Activated naive CD8-positive, alpha-beta T cell treated with anti-CD3 and anti-CD28 coated beads, Interleukin-2, amount 50 U/mL, for 16 hours (primary cell): ENCODE measurements at places on chromosomes 3 and 15.

GRCh38 chr3:114079761-114080160 lies 23.2 kb downstream of the QTRT2 start:
- no peak for DNase-seq

- no peak for DNase-seq
Observed at GRCh38 chr15:75759416-75760130, 46.9 kb upstream of the CSPG4 start.

- no peak for DNase-seq
Observed at GRCh38 chr15:81336568-81336967, 12.6 kb upstream of the STARD5 start.

DNA sequence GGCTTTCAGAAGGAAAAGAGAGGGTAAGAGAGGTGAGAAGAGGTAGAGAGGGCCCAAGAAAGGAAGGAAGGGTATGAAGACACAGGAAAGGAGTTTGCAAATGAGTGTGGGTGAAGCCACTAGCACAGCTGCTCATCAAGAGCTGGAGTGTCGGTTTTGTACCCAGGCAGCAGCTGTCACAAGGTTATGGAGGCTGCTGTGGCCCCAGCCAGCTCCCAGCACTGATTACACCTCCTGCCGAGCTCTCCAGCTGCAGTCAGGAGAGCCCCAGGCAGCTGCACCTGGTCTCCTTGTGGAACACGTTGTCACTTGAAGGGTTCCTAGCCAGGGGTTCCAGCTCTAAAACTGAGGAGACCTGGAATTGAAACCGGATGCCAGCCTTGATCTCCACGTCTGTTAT lies 60.4 kb upstream of the CHD2 start:
- DNase-seq, result no peak

DNA sequence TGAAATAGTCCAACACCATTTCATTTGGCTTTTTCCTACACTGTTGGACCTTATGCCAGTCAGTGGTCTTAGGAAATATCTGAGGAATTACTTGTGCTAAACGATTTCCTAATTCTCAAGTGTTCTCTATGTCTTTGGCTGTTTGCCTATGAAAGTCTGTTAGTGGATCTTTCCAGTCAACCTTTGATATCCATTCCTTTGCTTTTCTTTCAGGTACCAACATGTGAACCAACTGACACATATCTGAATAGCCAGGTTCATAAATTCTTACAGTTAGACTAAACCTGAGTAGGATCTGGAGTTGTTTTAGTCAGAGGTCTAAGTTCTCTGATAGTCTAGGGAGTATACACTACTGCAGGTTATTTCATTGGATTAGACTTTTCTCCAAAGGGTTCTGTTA lies 343.5 kb upstream of the LRRC3B start:
- no peak for DNase-seq

GRCh38 chr3:14477311-14477935 lies 62.7 kb downstream of the GRIP2 start:
- DNase-seq, result no peak

DNA sequence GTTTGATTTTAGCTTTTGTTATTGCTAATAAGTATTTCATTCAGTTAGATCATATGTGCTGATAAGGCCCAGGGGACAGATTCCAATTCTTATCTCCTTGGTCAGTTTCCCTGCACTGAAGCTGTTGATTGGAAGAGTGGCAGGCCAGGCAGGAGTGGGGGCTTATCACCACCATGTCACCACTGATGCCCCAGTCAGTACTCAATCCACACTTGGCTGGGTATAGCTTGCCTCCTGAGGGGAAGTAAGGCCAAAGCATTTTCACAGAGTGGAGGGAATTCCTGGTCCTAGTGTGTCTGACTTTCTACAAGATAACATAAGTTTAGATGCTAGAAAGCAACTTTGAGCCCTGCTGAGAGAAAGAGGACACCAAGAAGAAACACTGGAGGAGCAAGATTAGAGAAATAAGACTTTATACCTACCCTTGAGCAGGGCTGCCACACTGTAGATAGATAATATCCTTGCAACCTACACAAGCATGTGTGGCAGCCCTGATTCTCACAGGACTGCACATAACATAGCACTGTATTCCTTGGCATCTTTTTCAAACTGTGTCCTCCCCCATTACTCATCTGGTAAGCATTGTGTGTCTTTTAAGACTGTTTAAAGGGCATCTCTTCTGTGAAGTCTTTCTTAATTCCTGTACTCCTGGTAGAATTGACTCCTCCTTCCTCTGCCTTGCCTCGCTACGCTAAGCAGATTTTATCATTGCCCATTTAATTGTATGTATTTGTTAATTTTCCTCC lies 24.3 kb downstream of the OXNAD1 start:
- no peak for DNase-seq

- DNase-seq, result no peak
Observed at GRCh38 chr3:194138732-194139070, 2.8 kb downstream of the HES1 start.

GRCh38 chr3:109900783-109901182 lies 563.4 kb upstream of the DPPA4 start:
- no peak for DNase-seq

GRCh38 chr15:91524534-91524933 lies 329.0 kb upstream of the SLCO3A1 start:
- no peak for DNase-seq

DNA sequence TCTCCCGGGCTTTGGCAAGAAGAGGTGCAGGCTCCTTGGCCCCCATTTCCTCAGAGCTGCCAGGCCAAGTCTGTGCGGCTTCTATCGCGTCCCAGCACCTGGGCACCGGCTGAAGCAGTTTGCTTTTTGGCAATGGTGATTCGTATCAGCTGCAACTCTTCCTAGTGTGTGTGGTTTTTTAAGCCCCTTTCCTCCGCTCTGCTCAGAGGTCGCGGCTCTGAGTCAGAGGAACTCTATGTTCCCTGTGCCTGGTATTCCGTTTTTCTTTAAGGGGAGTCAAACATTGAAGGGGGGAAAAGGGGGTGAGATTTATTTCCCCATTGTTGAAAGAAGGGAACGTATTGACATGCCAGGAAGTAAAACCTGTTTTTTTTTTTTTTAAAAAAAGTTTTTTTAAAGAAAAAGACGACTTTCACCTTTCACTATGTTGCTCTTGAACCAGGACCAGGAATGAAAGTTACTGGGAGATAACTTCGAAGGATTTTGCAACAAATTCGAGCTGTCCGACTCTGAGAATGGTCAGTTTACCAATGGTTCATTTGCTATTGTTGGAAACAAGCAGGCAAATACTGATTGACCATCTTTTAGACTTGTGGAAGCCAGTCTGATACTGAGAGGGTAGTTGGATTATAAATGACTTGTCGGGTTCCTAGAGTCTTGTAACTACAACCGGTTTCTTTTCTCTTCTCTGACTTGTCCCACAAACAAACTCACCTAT lies 1.1 kb downstream of the ARMC8 start:
- DNase-seq, result no peak

- DNase-seq, result no peak
Observed at GRCh38 chr3:129238945-129239705, 10.3 kb upstream of the COPG1 start.

DNA sequence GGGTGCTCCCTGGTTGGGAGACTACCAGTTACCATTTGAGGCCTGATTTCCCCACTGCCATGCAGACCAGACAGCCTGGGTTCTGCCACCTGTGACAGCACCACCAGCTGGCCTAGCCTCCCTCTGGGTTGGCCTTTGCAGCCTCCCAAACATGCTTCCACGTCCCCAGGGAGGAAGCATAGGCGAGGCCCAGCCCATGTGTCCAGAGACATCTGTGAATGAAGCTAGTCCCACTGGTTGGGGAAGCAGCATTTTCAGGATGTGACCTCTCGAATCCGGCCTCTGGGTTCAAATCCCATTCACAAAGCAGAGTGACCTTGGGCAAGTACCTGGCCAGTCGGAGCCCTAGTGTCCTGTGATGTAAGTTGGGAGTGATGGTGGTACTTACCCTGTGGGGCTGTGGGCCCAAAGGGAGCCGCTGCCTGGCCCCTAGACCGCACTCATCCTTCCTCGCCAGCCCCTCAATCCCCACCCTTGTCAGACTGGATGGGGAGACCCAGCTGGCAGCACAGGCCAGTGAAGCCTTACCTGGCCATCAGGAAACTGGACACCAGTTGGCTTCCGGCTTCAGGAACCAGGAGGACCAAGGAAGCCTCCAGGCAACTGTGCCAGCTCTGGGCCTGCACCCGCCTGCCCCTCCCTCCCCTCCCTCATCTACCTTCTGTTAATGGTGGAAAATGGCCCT lies 6.0 kb downstream of the KLF15 start:
- DNase-seq, result no peak

GRCh38 chr3:128356822-128357221 lies 109.9 kb downstream of the DNAJB8 start:
- DNase-seq, result no peak

- no peak for DNase-seq
Observed at GRCh38 chr3:171256445-171257250, 203.6 kb downstream of the TNIK start.

- no peak for DNase-seq
Observed at GRCh38 chr15:63048776-63049665, 6.5 kb downstream of the TPM1 start.

DNA sequence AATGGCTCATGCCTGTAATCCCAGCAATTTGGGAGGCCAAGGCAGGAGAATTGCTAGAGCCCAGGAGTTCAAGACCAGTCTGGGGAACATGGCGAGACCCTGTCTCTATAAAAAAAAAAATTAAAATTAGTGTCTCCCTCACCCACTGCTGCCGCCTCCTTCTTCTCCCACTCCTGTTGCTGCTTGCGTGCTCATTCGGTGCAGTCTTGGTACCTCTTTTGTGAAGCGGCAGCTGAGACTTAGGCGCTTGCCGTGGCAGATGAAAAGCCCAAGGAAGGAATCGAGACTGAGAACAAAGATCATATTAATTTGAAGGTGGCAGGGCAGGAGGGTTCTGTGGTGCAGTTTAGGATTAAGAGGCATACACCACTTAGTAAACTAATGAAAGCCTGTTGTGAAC lies 20.0 kb downstream of the GLB1 start:
- DNase-seq, result no peak

DNA sequence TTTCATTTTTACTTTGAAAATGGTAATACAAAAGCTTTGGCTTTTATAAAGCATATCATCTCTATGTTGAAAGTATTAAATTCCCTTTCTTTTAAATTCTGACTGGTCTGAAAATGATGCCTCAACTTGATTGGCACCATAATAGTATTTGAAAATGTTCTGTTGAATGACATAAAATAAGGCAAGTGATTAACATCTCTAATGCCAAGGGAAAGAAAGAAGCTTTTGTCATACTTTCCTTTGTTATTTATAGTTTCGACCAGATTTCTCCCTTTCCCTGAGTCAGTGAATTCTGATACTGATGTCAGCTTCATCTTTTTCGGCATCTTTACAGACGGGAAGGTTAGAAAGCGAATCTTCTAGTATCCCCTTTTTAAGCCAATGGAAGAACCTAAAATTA lies 3.4 kb upstream of the AP4E1 start:
- DNase-seq, result no peak

GRCh38 chr3:106542101-106542769 lies 673.4 kb upstream of the CBLB start:
- DNase-seq, result no peak

- DNase-seq, result no peak
Observed at GRCh38 chr3:61813636-61814035, 252.3 kb downstream of the PTPRG start.

DNA sequence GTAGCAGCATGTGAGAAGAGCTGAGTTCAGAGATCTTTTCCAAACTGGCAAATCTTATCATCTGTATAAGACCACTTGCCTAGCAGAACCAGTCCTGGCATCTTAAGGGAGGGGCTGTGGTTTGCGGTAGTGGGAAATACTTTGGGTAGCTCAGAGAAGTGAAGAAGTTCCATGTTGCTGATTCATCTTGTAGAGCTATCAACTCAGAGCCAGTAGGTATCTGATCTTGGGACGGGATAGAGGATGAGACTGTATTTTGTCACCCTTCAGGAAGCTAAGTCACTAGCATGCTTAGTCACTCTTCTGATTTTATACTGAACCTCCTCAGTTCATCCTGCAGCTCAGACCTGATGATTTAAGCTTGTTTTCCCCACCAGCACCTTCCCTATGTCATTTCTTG lies 211.4 kb downstream of the NR1D2 start:
- DNase-seq, result no peak

- no peak for DNase-seq
Observed at GRCh38 chr3:183259087-183259486, 6.0 kb downstream of the B3GNT5 start.

DNA sequence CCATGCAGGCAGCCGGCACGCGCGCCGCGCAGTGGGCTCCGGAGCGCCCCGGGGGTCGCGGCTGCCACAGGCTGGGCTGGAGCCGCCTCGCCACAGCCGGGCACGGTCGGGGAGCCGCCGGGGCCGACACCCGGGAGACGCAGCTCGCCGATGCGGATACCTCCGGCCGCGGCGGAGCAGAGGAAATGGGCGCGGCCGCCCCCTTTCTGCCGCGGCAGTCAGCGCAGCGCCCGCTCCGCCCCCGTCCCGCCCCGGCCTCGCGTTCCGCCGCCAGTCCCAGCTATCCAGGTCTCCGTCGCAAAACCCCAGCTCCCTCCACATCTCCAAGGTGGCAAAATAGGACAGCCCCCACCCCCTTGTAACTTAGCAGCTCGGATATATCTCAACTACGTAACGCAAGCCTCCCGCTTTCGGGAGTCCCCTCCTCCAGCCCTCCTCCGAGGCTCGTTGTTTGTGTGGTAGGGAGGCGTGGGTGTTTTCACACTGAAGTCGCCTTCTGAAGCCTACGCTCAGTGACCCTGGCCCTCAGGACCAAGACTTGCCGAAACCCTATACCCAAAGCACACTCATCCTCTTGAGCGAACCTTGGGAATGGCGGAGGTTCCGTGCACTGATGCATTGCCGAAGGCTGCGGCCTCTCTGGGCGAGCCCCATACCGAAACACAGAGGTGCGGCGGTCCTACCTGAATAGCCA lies at the start of gene SH3BP5:
Gene SH3BP5 (minus strand): TSS at position 182 of the 694 bp plus-strand sequence. CDS start 178 bp downstream, at position 4.
- DNase-seq, result peak; percentile 34

- no peak for DNase-seq
Observed at GRCh38 chr3:87076946-87077345, 86.0 kb upstream of the VGLL3 start.

- no peak for DNase-seq
Observed at GRCh38 chr3:51948016-51948580, 5.9 kb downstream of the PARP3 start.

DNA sequence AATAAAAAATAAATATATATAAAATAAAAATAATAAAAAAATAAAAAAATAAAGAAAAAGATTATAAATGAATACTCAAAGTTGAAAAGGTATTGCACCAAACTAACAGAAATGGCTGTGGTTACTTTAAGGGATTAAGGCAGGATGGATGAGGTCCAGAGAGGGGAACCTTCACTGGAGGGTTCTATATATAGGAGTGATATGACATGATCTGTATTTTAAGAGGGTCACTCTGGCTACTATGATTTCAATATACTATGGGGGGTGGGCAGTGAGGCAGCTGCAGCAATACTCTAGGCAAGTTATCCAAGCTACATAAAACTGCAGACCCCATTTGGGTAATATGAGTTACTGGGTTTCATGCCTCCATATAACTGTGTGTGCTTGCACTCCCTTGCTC lies 24.6 kb downstream of the ACAD11 start:
- no peak for DNase-seq

GRCh38 chr15:82871832-82872484 lies 62.5 kb downstream of the WHAMM start:
- DNase-seq, result no peak

GRCh38 chr3:50656417-50657195 lies 18.1 kb upstream of the DOCK3 start:
- DNase-seq, result no peak
